ENCODE measurements at places on chromosomes 11 and 22. TPM values are rescaled to one million over a fixed set of nuclear protein-coding genes. Genes with fewer than 3 reads are reported as not detected.

- peak; percentile 16 for DNase-seq
Measured at GRCh38 chr11:63042596-63042995, 27.0 kb upstream of the SLC22A8 start.

The MIOX gene
- total RNA-seq = not detected

The COMMD9 gene
- 94.4 TPM for total RNA-seq

DNA sequence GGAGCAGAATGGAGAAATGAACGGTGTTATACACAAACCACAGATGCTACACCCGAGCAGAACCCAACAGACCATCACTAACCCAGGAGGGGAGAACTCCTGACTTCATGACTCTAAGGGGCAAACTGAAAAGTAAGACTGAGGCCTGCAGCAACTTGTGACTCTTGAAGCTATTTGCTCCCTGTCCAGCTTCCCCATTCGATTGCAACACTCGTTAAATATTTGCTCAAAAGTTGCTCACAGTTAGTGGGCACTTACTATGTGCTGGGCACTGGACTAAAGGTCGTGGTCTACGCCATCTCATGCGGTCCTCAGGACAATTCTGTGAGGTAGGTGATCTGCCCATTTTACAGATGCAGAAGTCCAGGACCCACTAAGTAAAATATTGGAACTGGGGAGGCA is 9.5 kb upstream of the ADA2 start:
- DNase-seq = no peak

GRCh38 chr11:1765871-1766718 is 2.4 kb upstream of the CTSD start:
- no peak for DNase-seq

The IFITM10 gene
- 2.7 TPM for total RNA-seq

The ALDH3B1 gene
- total RNA-seq = 16.8 TPM

The POU2AF3 gene
- not detected for total RNA-seq

GRCh38 chr22:41780746-41781505 is 19.6 kb upstream of the CCDC134 start:
- peak; percentile 8 for DNase-seq

- DNase-seq = no peak
Measured at GRCh38 chr22:30004101-30004500, 76.2 kb upstream of the HORMAD2 start.

DNA sequence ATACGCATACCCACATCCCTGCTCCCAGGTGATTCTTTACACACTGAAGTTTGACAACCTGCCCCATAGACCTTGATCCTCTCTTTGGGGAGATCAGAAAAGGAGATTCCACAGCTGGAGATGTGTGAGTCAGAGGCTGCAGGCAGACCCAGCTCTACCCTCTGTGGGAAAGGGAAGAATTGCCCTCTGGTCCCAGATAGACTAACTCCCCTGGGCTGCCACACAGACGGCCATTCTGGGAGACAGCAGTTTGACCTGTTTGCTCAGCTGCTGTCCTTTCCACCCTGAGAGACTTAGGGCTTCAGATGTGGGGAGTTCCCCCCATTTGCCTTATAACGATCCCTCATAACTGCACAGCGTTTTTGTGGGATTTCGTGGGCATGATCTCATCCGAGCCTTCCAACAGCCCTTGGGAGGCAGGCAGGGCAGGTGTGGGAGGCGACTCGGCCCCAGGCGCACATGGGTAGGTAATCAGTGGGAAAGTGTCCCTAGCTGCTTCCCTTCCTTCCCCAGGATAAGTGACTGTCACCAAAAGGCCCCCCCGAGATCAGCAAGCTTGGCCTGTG is 14.1 kb downstream of the FAM83F start:
- peak; percentile 32 for DNase-seq

GRCh38 chr11:64340671-64341335 is 799 bp downstream of the CCDC88B start:
- DNase-seq = no peak

DNA sequence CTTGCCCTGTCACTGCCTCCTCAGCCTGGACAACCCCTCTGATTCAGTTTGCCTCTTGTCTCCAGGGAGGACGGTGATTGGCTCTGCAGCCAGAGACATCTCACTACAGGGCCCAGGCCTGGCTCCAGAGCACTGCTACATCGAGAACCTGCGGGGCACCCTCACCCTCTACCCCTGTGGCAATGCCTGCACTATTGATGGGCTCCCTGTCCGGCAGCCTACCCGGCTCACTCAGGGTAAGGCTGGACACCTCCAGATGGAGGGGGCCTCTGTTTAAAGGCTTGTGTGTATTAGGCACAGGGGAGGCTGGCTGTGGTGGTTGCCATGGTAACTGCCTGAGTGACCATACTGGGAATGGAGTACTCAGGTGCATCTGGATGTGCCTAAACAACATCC is 8.6 kb downstream of the PHLDB1 start:
- DNase-seq = peak; percentile 31

DNA sequence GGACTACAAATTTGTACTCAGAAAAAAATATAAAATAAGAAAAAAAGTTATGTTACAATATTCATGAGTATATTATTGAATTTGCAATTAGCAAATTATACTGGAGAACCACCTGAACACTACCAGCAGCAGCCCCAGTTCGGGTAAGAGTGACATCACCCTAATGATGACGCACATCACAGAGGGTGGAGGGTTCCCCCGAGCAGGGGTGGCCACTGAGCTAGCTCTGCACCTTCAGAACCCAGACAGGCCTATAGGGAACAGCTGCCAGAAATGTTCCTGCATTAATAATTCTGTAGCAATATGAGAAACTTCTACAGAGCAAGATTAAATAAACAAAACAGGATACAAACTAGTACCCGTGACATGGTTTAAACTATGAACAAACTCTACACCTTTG is 17.5 kb upstream of the ARAP1 start:
- DNase-seq = no peak

- no peak for DNase-seq
Measured at GRCh38 chr11:11171854-11172253, 181.2 kb downstream of the CSNK2A3 start.

GRCh38 chr11:133269267-133269666 is 263.0 kb downstream of the OPCML start:
- DNase-seq = no peak

The E2F8 gene
- 8.5 TPM for total RNA-seq

GRCh38 chr11:108961095-108961494 is 296.2 kb downstream of the DDX10 start:
- DNase-seq = no peak

The TMEM126B gene
- 117 TPM for total RNA-seq

DNA sequence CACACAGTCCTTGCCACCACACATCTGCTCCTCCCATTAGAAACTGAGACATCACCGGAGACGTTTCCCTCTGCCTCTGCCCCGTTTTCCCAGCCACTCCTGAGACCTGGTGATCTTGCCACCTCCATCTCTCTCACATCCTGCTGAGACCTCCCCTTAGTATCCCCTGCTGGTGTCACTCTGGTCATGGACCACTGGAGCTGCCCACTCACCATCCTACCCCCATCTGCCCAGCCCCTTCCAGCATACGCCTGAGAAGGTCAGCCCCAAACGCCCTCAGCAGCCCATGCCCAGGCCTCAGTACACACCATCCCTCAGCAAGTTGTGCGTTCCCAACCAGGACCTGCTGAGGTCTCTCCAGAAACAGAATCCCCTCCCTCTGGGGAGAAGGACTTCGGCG is 64.3 kb downstream of the SHANK2 start:
- no peak for DNase-seq

GRCh38 chr22:50112151-50113118 is 22.6 kb downstream of the MOV10L1 start:
- DNase-seq = peak; percentile 72

DNA sequence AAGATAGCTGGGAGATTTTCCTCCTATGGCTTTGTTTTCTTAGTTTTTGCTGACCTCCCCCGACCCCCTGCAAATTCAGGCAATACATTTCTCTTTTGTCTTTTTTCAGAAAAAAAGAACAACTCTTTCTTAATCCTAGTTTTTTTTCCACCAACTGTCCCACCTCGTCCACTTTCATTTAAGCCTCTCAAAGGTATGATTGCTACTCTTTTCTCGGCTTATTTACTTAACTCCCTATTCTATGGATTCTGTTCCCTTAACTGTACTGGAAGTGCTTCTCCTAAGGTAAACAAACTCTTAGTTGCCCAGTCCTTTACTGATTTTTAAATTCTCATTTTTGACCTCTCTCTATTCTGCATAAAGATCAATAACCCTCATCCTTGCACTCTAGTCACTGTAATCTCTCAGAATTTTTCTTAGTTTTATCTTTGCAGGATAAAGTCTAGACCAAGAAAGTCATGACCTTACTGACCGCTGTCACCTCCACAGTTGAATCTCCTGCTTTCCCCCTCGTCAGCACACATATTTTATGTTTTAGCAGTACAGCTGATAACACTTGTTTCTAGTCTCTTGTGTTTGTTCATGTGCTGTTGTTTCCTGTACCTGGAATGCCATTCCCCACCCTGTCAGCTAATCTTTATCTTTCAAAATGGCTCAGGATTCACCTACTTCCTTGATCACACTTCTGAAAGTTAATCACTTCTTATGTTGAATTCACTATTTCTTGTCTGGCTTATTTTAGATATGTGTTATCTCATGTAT is 14.9 kb downstream of the TBCEL start:
- no peak for DNase-seq

The PLAAT5 gene
- not detected for total RNA-seq

DNA sequence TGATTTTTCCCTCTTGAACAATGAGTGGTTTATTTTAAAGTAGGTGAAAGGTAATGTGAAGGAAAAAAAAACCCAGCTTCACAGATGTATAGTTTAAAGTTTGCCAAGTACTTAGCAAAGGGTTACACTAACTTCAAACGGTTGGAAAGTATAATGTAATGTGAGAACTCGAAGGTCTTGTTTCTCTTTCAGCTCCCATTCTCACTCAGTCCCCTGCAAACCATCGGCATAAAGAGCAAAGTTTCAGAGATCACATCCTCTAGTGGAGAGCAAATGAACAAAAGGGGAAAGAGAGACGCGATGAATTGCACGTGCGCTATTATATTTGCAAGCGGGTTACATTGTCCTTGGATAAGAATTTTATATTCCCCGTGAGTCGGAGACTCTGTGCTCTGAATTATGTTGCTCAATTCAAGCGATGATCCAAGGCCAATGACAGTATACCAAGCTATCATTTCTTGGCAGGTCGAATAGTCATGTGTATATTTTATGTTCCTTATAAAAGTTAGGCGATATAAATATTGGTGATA is 37.6 kb upstream of the BIRC3 start:
- peak; percentile 77 for DNase-seq

The OR5P2 gene
- not detected for total RNA-seq

DNA sequence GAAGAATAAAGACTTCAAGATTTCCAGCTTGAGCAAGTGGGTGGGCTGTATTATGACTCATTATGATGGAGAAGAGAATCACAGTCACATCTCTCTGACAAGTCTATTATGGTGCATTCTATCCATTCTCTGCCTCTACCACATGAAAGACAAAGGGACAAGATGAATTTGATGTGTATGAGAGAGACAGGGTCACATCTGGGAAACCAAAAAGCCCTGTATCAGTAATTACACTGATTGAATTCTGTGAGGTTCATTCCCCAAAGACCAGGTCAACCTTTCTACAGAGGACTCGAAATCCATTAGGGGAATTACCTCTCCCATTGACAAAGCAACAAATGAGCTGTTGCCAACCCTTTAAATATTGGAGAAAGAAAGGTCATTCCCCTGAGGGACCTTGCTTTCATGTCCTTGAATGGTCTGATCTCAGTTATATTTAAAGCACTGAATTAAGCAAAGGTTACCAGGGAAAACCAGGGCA is 109.6 kb downstream of the USP35 start:
- no peak for DNase-seq

The SCGB2A2 gene
- not detected for total RNA-seq

DNA sequence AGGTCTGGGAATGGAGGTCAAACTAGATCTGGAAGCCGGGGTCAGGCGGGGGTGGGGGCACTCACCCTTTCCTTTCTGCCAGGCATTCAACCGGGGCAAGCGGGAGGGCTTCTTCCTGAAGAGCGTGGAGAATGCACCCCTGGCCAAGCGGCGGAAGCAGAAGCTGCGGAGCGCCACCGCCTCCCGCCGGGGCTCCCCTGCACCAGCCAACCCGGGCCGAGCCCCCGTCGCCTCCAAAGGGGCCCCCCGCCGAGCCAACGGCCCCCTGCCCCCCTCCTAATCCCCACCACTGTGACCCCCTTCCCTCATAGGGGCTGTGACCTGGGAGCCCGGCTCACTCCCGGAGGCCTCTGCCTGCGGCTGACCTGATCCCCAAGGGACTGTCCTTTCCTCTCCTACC is 12.2 kb downstream of the RPS6KA4 start:
- no peak for DNase-seq

GRCh38 chr11:27204529-27204928 is 158.5 kb downstream of the CCDC34 start:
- no peak for DNase-seq

DNA sequence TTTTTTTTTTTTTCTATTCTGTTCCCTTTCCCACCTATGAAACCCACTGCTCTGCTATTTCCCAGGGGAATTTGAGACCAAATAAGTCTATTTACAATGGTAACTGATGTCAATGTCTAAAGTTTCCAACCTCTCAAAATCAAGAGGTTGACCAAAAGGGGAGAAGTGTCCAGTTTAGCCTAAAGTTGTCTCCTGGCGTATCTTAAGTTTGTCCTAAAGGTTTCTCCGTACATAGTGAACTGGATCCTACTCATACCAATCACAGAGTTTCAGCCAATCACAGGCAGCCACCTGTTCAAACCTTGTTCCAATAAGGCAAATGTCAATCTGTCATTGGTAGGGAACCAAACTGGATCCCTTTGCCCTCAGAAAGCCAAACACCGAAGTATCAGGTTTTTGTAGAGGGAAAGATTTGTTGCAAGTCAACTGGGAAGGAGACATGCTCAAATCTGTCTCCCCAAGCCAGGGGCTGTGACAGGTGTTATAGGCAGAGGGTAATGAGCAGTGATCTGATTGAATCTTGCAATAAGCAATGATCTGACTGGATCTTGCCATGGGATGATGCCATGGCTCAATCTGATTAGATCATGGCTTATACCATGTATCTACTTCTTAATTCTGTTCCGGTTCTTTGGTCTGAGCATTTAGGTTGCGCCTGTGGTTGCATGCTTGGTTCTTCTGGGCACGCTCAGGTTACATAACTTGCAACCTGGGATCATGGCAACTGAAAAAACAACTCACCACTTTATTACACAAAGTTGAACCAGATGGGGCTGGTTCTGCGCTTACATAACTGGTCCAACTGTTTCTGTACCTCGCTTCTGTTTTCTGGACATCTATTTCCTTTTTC is 1.1 kb upstream of the VPS37C start:
- peak; percentile 45 for DNase-seq

- DNase-seq = no peak
Measured at GRCh38 chr11:15339302-15339701, 224.6 kb downstream of the INSC start.

Measured in M059J (cell line).